Calu3 (cell line): ENCODE measurements at places on chromosomes 1 and 21.
A peak's percentile ranks its signal among the peaks of the same experiment; 100 is the strongest.

DNA sequence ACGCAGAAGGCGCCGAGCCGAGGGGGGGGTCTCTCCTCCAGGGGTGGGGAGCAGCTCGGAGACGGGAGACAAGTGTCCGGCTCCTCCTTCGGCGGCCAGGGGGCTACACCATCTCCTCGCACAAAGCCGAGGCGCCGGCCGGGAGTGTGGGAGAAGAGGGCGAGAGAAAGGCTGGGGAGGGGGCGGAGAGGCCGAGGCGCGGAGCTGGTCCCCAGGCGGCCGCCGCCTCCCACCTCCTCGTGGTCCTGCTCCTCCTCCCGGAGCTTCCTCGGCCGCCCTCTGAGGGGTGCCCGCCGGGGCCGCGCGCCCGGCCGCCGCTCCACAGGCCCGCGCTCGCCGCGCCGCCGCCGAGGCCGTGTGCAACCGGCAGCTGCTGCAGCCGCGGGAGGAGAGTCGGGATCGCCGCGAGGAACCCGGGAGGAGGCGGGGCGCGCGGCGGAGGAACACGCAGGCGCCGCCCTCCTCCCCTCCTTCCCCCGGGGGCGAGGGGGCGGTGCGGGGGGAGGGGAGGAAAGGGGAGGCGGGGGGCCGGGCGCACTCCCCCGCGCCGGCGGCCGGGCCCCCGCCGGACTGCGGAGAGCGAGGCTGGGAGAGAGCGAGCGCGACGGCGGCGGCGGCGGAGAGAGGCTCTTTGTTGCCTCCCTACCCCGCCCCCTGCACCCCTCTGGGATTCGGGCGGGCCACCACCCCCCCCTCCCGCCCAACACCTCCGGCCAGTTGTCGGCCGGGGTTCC, at the start of gene ENAH:
Gene ENAH (minus strand): TSS at position 395 of the 734 bp plus-strand sequence. CDS start 433 bp downstream, outside the sequence.
- DNase-seq, result peak; percentile 87

GRCh38 chr1:204478172-204478899, 16.3 kb downstream of the PIK3C2B start:
- DNase-seq, result no peak

DNA sequence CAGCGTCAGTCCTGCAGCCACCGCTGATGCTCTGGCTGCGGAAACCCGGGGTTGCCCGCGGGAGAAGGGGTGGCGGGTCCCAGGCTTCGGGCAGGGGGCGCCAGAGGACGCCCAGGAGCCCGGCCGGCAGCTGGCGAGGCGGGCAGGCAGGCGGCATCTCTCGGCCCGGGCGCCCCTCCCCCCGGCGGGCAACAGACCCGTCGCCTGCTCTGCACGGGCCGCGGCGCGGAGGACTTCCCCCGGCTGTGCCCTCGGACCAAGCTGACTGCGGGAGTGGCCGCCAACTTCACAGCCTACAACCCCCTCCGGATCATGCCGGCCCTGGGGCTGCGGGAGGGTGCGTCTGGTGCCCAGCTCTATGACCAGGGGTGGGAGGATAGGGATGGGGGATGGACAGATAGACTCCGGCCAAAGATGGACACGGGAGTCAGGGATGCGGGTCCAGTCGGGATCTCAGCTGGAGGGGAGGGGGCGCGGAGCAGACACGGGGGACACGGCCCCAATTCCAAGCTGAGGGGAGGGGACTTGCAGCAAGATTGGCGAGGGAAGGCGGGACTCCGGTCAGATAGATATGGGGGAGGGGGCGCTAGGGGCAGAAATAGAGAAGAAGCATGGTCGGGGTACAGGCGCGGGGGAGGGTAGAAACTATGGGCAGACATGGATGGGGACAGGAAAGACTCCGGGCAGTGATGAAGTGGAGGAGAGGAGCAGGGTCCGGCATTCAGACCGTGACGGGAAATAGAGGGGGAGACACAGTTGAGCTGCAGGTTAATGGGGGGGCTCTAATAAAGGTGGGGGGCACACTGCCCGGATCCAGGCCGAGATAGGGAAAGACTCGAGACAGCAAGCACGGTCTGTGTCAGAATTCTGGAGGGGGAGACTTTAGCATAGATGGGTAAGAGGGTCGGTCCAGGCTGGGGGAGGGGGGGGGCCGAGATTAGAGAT, 1.1 kb downstream of the ADGRB2 start:
- peak; percentile 92 for DNase-seq

- DNase-seq, result no peak
Measured at GRCh38 chr1:46612937-46613660, 3.5 kb downstream of the MOB3C start.

DNA sequence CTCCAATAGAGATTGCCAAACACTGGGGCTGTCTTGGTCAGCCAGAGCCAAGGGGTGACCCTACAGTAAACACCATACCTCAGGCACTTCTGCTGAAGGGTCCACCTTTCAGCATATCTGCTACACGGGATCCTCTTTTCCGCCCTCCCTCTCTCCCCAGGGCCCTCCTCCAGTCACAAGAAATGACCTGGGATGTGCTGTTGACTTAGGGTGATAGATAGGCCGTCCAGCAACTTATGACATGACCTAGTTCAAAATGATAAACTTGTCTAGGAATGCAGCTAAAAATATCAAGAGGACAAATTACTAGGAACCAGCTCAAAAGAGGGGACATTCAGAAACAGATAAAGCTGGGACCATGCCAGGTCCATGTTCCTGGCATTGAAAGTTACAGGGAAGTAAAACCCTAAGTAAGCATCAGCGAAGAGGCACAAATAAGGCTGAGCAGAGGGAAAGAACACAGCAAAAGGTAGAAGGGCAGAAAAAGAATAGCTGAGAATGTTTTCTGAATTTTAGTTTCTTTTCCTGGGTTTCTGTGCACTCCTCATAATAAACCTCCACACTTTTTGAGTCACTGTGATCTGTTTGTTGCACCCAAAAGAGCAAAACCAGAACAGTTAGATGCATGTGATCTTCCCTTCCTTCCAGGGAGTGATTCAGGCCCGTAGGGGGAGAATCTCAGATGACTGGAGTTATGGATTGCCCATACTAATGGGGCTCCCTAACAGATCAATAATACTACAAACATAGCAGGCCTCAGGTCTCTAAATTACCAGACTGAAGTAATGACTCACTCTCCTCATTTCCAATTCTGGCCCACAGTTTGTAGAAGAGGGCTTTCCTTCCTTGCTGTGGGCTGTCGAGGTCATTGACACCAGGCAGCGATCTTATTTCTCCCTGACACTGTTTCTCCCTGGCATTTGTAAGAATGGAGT, 48.9 kb upstream of the F3 start:
- DNase-seq, result no peak

- DNase-seq, result no peak
Measured at GRCh38 chr1:2495026-2495425, 18.9 kb downstream of the PLCH2 start.

- DNase-seq, result no peak
Measured at GRCh38 chr21:28746166-28746565, 246.5 kb downstream of the LTN1 start.

DNA sequence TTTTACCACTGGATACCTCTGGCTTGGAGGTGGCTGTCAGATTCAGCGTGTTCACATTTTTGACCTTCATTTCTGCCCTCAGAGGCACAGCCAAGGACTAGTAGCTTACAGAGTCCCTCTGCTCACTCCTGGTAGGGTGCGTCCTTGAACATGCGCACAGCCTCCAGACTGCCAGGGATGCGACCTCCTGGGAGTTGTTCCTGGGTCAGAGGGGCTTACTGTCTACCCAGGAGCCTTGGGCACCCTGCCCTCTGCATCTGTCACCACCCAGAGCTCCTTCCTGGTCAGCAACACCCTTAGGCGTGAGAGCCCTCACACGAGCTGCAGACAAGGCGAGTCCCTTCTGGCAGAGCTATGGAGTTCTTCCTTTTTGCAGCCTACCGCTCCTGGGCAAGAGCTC, 1.7 kb downstream of the SLX9 start:
- DNase-seq, result no peak

DNA sequence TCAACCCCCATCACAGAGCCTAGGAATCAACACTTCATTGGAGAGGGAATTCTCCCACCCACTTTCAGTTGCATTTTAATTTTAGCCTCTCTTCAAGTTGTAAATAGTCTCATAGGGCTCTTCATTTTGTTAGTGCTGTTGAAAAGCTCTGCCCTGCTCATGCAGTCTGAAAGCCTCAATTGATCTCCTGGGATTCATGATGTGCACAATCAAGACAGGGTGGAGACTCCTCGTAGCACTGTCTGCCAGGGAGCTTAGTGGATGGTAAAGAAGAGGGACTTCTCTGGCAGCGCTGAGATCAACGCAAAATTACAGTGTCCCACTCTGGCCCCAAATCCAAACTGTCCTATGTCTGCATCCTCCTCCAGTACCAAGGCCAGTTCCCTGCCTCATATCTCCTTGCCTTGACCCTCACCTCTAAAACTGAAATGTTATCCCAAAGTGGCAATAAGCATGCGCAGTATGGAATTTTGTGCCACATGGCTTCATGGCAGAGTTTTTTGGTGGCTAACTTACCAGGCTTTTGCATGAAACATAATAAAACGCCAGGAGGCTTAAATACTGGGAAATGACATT, 282.2 kb downstream of the CACNA1E start:
- DNase-seq, result no peak

DNA sequence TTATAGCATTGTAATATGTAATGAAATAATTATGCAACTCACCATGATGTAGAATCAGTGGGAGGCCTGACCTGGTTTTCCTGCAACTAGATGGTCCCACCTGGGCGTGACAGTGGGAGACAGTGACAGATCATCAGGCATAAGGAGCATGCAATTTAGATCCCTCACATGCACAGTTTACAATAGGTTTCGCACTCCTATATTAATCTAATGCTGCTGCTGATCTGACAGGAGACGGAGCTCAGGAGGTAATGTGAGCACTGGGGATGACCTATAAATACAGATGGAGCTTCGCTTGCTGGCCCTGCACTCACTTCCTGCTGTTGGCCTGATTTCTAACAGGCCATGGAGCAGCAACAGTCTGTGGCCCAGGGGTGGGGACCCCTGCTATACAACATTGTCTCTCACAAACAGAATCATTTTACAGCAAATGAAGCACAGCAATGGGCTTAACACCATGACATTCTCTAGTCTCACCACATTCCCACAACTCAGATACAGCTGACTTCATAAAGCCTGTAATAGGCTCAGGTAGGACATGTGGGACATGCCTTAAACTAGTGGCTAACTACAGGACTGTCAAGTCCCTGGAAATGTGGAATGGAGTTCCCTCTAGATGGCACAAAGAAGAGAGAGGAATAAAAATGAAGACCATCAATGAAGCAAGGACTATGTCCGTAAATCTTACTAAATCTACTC, 40.7 kb upstream of the SLC5A9 start:
- no peak for DNase-seq

- no peak for DNase-seq
Measured at GRCh38 chr1:25802915-25803314, 2.9 kb downstream of the SELENON start.

DNA sequence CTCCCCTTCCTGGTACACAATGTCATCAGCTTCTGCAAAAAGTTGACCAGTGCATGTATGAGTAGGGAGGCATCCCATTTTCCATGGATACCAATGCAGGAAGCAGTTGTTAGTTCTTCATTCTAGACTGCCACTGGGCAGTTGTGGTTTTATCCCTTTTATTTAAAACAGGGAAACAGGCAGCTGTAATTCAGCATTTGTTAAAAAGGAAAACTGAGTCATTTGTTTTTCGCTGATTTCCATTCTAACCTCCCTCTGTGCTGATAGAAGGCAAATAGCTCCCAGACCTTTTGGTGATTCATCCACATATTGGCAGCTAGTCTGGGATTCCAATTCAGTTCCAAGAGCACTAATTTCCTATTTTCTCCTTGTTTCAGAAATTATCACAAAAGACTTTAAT, 21.1 kb upstream of the ABCA4 start:
- no peak for DNase-seq

- peak; percentile 46 for DNase-seq
Measured at GRCh38 chr1:52842643-52843310, at the start of gene ZYG11A. Gene ZYG11A, plus strand, starts transcription at chr1:52842760. Its CDS starts 124 bp downstream, at chr1:52842884.

- DNase-seq, result no peak
Measured at GRCh38 chr1:86466109-86466844, 2.5 kb upstream of the CLCA1 start.

GRCh38 chr1:234963180-234963903, 165.3 kb downstream of the TOMM20 start:
- DNase-seq, result peak; percentile 89

DNA sequence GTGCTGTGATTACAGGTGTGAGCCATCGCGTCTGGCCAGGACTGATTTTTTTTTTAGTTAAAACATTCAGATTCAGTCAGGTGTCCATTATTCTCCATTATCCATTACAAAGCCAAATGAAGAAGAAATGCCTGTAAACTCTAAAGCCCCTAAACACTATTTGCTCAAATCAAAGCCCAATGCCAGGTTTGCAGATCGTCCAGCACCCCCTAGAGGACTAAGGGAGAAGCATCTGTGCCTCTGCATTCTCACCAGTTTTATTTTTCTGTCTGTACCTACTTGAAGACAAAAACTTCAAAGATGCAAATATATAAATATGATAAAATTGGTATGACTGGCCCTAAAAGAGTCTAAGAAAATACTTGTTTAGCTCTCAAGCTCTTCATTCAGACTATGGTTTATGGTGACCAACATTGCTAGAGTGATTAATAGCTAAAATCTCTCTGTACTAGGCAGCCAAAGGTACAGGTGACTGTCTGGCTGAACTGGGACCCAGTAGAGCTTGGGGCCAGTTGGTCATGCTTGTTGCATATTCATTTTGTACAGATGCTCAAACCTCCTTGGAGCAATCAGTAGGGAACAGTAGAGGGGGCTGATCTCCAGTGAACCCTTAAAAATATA, 138.4 kb downstream of the SYT2 start:
- DNase-seq, result peak; percentile 60

DNA sequence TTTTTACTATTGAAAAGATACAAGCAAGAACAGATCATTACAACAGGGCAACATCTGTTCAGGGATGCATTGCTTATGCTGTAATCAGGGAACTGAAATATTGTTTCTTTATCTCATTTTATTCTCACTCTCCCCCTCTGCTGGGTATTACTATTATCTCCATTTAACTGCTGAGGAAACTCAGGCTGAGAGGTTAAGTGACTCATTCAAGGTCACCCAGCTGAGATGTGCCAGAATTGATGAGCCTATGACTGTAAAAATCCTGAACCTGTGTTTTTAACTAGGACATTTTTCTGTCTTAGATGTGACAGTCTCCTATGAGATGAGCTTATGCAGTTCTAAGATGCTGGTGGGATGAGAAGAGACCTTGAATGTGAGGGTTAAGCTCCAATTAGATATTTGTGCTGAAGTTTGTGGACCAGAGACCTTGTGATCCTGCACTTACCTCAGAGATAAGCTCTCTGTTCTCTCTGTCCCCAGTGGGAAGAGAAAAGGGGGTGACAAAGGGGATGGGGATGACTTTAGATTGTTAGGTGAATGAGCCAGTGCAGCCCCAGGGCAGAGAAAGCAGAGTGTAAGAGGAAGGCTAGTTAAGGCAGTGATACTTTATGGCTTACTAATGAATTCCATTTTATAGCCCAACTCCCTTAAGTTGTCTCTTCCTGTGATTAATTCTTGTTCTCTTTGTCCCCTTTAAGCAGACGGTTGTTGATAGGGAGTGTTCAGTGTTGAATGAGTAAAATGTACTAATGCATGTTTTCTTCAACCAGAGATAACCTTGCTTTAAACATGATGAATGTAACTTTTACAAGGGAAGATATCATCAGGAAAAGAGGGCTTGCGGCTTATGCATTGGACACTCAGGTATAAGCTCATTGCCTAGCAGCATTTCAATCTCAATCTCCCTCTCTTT, 111.4 kb downstream of the HLX start:
- DNase-seq, result no peak

- no peak for DNase-seq
Measured at GRCh38 chr1:65027666-65028358, 61.5 kb upstream of the JAK1 start.
